ENCODE measurements at places on chromosomes 12 and 14.

DNA sequence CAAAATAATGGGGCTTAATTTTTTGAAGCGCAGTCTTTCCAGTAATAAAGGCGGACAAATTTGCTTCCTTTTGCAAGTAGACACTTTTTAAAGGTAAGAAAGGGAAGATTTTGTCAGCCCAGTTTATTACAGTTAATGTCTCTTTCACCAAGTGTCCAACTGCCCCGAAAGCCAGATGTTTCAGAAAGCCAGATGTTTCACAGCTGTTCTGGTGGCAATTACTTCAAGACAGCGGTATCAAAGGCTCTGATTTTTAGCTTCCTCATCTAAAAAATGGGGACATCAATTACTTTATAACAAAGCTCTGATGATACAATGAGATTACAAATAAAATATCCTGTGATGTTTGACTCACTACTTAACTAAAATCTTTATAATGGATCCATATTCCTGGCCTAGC lies 1.0 kb downstream of the WBP11 start:
- no peak for DNase-seq

DNA sequence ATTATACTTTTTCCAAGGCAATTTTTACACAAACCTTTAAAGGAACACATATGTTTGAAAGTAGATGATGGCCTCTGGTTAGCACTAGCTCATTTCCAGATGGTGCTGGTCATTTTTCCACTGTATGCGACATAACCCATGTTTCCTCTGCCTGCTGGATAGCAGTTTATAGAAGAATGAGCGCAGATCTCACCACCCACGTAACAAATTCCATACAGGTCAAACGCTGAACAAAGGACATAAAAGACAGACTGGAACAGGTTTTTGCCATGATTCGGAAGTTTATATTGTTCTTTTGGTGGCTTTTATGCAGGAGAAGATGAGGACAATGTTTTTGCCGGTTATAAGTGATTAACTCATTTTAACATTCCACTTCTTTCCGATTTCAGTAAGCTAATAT lies 30.7 kb downstream of the PPP1R36 start:
- DNase-seq: no peak

GRCh38 chr14:75286313-75286712 lies 7.7 kb downstream of the FOS start:
- DNase-seq: no peak

DNA sequence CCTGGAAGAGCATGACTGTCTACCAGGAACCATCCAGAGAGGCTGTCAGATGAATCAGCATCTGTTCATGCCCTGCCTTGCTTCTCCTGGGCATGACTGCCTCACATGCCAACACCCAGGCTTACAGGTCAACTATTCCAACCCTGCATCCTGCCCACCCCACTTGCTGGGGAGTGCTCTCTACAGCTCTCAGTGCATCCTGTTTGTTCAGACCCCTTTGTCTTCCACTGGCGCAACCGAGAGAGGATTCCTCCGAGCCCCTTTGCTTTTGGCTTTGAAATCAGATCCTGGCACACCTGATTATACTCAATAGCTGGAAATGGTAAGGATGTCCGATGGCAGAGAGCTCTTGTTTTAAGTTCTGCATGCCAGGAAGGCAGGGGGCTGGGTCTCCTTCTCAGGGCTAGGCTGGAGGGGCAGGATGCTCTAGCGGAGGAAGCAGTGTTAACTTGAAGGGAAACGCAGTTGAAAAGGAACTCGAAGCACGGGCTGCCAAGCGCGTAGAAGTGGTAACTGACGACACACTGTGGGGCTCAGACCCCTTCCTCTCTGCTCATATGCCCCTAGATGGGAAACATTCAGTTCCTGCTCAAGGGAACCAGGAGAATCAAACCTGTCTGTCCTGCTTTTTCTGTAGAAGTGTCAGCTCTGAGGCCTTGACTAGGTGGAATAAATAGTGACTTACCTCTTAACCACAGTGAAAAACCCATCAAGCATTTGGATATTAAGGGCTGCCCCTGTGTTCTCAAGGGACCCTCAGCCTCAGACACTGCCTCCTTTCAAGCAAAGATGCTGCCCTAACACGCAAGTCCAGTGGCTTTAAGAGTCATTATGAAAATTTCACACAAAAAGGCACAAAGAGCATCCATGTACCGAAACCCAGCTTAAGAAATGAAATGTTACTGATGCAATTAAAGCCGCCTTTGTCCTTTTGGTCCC lies 297.5 kb downstream of the ZFP36L1 start:
- DNase-seq: no peak

GRCh38 chr14:105430565-105430964 lies 10.9 kb downstream of the MTA1 start:
- DNase-seq: no peak

- no peak for DNase-seq
These were observed 159.4 kb downstream of the TSPAN9 start for GRCh38 chr12:3236345-3237187.

DNA sequence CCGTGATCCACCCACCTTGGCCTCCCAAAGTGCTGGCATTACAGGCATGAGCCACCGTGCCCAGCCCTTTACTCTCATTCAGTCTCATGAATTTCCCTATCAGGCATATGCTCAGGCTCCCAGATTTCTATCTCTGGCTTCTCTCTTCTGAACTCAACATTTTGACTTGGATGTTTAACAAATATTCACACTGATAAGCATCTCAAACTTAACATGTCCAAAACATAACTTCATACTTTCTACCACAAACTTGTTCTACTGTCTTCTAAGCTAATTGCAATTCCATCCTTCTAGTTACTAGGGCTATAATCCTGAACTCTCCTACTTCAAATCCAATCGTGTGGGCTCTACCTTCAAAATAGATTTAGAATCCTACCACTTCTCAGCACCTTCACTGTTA lies 73.9 kb upstream of the PAWR start:
- DNase-seq: no peak

DNA sequence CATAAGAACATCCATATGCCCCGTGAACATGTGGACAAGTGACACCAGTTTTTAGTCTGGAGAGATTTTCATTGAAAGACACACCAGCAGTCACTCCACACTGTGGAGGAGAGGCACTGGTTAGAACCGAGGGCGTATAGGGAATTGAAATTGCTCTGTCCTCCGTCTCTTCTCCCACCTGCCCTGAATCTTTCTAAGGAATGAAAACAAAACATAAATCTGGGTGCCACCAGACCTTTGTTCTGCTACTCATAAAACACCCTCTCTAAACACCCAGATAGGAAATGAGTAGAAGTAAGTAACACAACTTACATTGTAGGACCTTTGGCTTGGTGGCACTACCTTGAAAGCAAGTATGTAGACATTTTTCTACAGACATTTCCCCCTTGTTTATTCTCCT lies 37.1 kb upstream of the STON2 start:
- DNase-seq: no peak

GRCh38 chr12:101793401-101793800 lies 37.4 kb downstream of the GNPTAB start:
- DNase-seq: no peak

DNA sequence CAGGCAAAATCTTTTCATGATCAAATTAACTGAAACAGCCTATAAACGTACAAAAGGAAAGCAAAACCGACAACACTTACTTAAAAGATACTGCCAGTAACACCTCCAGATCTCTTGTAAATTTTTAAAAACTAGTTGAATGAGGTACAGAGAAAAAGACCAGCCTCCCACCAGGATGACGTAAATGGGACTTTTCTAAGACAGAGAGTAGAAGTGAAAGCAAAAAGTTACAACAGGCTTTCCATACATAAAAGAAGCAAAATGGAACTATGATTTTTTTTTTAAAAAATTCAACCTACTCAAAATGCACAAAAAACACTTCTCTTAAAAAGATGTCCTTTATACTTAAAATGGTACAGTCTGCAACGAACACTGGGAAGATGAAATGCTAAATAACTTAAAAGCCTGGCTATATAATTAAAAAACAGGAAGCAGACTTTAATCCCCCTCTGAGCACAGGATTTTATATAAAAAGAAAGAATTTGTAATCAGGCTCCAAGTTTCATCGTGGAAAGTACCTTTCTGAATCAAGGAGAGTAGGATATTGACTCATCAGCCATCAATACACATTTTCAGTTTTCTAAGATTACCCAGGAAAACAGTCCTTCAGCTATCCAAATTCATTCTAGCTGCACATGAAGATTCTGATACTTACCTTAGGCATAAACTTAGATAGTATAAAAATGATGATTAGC lies 14.2 kb upstream of the MYO1A start:
- peak; percentile 87 for DNase-seq

GRCh38 chr12:53325511-53326061 lies 4.2 kb upstream of the AAAS start:
- peak; percentile 14 for DNase-seq
